ENCODE measurements at places on chromosomes 11 and 22.

- no peak for ATAC-seq
Observed at GRCh38 chr22:20741634-20742581, 32.0 kb upstream of the SERPIND1 start.

- no peak for ATAC-seq
Observed at GRCh38 chr11:12683874-12684273, 9.7 kb downstream of the TEAD1 start.

GRCh38 chr22:26658161-26658560, 773 bp downstream of the MIAT start:
- peak; percentile 2 for ATAC-seq

DNA sequence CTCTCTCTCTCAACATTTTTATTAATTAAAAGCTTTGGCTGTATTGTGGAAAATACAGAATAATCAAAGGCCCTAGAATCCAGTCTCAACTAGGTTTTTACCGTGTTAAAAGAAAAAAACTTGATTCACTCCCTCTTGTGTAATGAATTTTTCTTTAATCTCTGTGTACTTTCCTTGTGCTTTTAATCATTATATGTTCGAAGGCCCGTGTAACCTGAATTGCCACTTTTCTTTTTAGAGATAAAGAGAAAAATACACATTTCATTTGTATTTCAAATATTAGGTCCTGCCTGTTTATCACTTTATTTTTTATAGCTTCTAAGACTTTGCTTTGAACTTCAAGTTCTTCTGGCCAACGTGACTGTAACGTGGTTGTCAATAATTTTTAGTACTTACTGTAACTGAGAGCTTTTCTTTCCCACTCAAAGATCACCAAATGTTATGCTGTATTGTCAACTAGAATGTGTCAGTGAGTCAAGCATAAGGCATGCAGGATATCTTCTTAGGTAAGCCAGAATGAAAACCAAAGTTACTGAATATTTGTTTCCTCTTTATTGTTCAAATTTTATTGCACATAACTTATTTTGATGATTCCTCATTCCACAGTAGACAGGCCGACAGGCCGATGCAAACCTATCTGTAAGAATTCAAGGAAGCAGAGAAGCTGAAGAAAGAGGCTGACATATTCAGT, 23.3 kb upstream of the FAR1 start:
- ATAC-seq, result no peak

DNA sequence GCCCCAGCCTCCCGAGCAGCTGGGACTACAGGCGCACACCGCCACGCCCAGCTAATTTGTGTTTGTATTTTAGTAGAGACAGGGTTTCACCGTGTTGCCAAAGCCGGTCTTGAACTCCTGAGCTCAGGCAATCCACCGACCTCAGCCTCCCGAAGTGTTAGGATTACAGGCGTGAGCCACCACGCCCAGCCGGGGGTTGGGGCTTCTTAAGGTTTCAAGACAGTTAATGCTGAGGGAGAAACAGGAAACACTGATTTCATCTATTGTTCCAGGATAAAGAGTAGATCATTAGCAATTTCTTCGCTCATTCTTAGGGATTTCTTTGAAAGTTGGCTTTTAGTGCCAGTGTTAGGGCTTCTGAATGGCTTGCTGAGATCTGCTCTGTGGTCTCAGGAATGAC, 21.2 kb upstream of the CLMP start:
- ATAC-seq, result no peak

GRCh38 chr11:16784097-16784496, 45.6 kb downstream of the C11orf58 start:
- no peak for ATAC-seq

DNA sequence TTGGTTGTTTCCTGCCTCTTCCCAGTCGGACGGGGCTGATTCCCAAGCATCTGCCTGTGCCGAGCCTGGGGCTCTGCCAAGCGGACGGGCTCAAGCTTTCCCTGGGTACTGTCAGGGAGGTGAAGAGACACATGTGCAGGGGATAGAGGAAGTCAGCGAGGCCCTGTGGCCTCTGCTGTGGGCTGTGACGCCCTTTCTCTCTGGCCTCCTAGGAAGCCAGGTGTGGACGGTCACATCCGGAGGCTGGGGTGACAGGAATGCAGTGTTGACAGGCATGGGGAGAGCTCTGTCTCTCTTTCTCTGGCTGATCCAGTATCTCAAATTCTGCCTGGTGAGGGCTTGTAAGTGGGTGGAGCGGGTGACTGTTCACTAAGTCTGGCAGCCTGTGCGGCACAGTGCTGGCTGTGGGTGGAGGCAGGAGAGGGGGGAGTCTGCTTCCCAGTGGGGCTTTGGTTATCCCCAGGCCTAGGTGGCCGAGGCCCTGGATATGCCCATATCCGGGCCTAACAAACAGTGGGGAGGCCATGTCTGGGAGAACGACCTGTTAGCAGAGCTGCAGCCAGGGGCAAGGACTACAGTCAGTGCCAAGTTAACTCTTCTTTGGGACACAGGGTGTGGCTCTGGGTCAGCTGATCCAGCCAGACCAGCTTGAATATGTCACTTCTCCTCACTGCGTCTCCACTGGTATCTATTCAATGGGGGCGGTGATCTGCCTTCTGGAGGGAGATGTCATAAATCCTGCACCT, 1.9 kb downstream of the KCTD17 start:
- ATAC-seq, result no peak

- no peak for ATAC-seq
Observed at GRCh38 chr11:69129647-69130046, 26.1 kb upstream of the SMIM38 start.

DNA sequence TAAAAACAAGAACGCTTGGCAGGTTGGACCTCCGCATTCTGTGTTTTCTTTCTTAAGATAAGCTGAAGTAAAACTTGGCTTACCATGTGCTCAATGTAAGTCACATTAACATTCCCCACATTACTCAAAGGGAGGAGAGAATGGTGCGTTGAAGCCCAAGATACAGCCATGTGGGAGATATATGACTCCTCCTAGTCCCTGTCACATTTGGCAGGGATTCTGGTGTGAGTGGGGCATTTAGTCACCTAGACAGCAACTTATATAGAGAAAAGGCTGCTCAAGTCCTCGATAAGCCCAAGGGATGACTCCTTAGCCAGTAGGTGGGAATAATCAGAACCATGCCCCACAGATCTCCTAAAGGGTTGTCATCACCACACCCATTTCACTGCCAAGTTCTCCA, 4.6 kb downstream of the PRSS23 start:
- no peak for ATAC-seq

DNA sequence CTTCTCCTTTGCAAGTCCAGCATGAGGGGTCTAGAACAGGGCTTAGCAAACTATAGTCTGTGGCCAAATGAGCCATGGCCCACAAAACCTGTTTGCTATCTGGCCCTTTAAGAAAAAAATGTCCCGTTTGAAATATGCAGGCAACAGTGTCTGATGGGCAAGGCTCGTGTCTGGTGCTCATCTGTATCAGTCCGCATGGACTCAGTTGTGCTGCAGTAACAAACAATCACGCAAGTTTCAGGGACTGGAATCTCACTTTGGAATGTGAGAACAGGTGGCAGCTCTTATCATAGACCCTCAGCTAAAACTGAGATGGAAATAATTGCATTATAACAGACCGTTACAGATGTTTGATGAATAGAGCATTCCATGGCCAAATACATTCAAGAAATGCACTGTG, 19.1 kb upstream of the PVALB start:
- no peak for ATAC-seq

GRCh38 chr11:108985945-108986279, 321.0 kb downstream of the DDX10 start:
- ATAC-seq, result peak; percentile 90

GRCh38 chr11:116901211-116901610, 63.8 kb upstream of the APOA1 start:
- ATAC-seq, result no peak

Measured in SK-N-SH treated with all-trans-retinoic acid at 6 μM for 48 hours (cell line).